ENCODE measurements at places on chromosomes 1 and 21.

- no peak for DNase-seq
These were observed 182.0 kb downstream of the DYRK1A start for GRCh38 chr21:37548521-37548981.

GRCh38 chr1:162397039-162397448, 14.9 kb downstream of the SH2D1B start:
- DNase-seq, result no peak

- no peak for DNase-seq
These were observed 28.3 kb upstream of the KCNK2 start for GRCh38 chr1:215054266-215054665.

- DNase-seq, result no peak
These were observed 24.5 kb downstream of the EEIG2 start for GRCh38 chr1:108584428-108584856.
